CD4-positive, alpha-beta T cell treated with Interleukin-2 at 100 ng/mL for 4 hours (primary cell): ENCODE measurements at places on chromosomes 3 and 15.

- DNase-seq, result no peak
Measured at GRCh38 chr3:43960448-43960840, 269.7 kb downstream of the ABHD5 start.

GRCh38 chr3:31559872-31560534 is 27.3 kb downstream of the STT3B start:
- DNase-seq, result no peak

DNA sequence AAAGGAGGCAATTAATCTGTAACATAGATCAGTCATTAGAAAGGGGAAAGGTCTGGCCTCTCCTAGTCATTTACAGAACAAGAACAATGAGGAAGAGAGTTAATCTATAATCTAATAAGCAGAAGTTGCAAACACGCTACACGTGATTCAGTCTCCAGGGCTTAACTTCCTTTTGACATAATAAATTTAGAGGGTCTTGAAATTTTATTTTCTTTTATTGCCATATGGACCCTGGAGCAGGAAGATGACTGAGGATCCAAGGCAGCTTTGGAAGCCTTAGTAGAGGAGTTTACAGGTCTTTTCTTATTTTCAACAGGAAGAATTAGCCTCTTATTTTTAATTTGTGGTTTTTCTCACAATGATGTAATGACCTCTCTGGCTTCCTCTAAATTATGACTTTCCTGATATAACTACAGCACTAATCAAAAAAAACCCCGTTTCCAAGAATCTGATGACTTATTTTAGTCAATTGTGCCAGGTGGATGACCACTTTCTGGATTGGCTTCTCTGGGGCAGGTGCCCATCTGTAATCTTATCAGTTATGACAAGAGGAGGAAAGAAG is 32.2 kb downstream of the ADGRG7 start:
- no peak for DNase-seq

GRCh38 chr15:33064878-33065277 is 129.6 kb downstream of the FMN1 start:
- no peak for DNase-seq

- no peak for DNase-seq
Measured at GRCh38 chr3:36635731-36636130, 128.6 kb downstream of the DCLK3 start.

DNA sequence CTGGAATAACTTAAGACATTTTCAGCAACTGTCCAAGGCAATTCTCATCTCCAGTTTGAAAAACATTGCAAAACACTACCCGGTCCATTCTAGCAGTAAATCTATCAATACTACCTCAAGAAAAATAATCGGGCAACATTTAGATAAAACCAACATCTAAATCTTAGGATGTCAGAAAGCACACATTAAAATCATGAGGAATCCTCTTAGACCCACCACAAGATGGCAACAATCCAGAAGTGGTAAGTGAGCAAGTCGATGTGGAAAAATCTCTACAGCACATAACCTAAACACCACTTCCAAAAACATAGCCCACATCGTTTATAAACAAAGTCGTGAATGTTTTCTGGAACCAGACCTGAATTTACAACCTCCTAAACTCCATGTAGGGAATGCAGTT is 5.7 kb downstream of the PLCH1 start:
- no peak for DNase-seq
